ENCODE measurements at places on chromosomes 11 and 22. TPM values are rescaled to one million over a fixed set of nuclear protein-coding genes. Genes with fewer than 3 reads are reported as not detected.

OR56A1 gene
- total RNA-seq, result not detected

PIM3 gene
- total RNA-seq, result 40.3 TPM

OR2AG2 gene
- not detected for total RNA-seq

ZNF215 gene
- total RNA-seq, result 0.63 TPM

FGF19 gene
- not detected for total RNA-seq

DDX17 gene
- total RNA-seq, result 558 TPM

DEFB131B gene
- total RNA-seq, result not detected

KCNJ11 gene
- 0.77 TPM for total RNA-seq

OR52E8 gene
- total RNA-seq, result not detected

KCNQ1 gene
- 28.7 TPM for total RNA-seq

EFEMP2 gene
- 12.1 TPM for total RNA-seq

CYTH4 gene
- 105 TPM for total RNA-seq

CRYBB2 gene
- not detected for total RNA-seq

MED19 gene
- total RNA-seq, result 13.4 TPM

MMP11 gene
- total RNA-seq, result 1.2 TPM

RIMBP3B gene
- total RNA-seq, result 0.73 TPM

MB gene
- total RNA-seq, result not detected

POGLUT3 gene
- total RNA-seq, result 19.1 TPM

SCO2 gene
- total RNA-seq, result 3.8 TPM

C11orf91 gene
- not detected for total RNA-seq

NOL12 gene
- total RNA-seq, result 44.2 TPM

DEUP1 gene
- not detected for total RNA-seq

OR8D1 gene
- total RNA-seq, result not detected

CASP4 gene
- total RNA-seq, result 159 TPM

TTC36 gene
- 0.55 TPM for total RNA-seq

APOA5 gene
- total RNA-seq, result not detected

CDON gene
- 3.4 TPM for total RNA-seq

HMOX1 gene
- 0.25 TPM for total RNA-seq

RFPL2 gene
- total RNA-seq, result 0.31 TPM

E2F8 gene
- total RNA-seq, result 33.7 TPM

IL10RA gene
- 154 TPM for total RNA-seq

KCTD14 gene
- total RNA-seq, result 0.22 TPM

RAG2 gene
- total RNA-seq, result not detected

TRPM5 gene
- not detected for total RNA-seq

ANGPTL5 gene
- total RNA-seq, result not detected

ZFP91 gene
- total RNA-seq, result 44.8 TPM
